T-helper 1 cell (primary cell): ENCODE measurements at places on chromosomes 5 and 9.

DNA sequence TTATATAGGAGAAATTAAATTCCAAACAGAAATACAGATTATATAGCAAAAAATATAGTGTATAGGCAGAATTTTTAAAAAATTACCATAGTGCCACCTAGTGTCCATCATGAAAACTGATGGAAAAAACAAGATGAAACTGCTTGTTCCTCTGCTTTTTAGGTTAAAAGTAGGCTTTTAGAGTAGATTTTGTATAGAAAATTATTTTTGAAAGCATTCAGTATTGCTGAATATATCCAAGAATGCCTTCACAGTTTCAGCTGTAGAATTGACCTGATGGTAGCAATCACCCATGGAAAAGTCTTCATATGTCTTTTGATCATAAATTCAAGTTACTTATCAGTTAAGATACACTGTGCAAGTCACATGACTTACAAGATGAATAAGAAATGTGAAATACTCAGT, 19.7 kb downstream of the RIOK2 start:
- DNase-seq, result no peak

DNA sequence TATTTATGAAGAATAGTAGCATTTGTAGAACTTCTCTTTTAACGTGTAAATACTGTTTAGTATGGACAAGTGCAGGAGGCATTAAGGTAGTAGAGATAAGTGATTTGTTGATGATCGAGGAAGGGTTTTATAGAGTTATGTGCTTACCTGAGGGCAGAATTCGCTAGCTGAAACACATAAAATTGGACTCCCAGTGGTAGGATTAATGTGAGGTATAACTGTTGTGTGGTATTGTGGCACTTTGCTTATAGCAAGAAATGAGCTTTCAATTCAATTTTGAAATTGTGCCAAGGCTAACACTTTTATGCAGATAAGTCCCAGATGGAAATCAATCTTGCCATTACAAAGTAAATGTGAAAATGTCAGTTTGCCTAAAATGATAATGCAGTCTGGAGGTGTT, 1.2 kb downstream of the AP3S1 start:
- DNase-seq, result no peak

GRCh38 chr5:157516006-157516405, 56.0 kb downstream of the NIPAL4 start:
- no peak for DNase-seq

GRCh38 chr9:109001275-109001676, 12.0 kb downstream of the CTNNAL1 start:
- DNase-seq, result no peak

GRCh38 chr5:61352180-61352579, 20.1 kb downstream of the ZSWIM6 start:
- no peak for DNase-seq

- DNase-seq, result no peak
These were observed 220.8 kb downstream of the DIRAS2 start for GRCh38 chr9:90421786-90422185.

DNA sequence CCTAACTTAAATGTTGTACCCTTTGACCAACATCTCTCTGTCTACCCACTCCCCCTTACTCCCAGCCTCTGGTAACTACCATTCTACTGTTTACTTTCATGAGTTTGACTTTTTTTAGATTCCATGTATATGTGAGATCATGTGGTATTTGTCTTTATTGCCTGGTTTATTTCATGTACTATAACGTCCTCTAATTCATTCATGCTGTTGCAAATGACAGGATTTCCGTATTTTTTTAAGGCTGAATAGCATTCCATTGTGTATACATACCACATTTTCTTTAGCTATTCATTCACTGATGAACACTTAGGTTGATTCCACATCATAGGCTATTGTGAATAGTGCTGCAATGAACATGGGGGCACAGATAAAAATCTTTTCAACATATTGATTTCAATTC, 11.8 kb upstream of the NDUFB6 start:
- DNase-seq, result no peak

DNA sequence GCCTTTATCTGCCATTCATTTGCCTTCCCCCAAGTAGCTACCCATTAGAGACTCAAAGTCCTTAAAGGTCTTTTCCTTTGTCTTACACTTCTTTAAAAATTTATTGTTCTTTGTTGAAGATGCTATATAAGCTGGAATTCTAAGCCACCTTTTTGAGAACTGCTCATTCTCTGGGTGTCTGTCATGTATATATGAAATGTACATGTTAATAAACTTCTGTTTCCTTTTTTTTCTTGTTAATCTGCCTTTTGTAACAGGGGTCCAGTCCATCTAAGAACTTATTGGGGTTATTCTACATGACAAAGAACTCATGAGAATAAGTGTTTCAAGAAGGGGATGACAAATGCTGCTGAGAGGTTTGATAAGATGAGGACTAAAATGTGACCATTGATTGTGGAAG, 41.5 kb downstream of the PCDHAC2 start:
- no peak for DNase-seq

DNA sequence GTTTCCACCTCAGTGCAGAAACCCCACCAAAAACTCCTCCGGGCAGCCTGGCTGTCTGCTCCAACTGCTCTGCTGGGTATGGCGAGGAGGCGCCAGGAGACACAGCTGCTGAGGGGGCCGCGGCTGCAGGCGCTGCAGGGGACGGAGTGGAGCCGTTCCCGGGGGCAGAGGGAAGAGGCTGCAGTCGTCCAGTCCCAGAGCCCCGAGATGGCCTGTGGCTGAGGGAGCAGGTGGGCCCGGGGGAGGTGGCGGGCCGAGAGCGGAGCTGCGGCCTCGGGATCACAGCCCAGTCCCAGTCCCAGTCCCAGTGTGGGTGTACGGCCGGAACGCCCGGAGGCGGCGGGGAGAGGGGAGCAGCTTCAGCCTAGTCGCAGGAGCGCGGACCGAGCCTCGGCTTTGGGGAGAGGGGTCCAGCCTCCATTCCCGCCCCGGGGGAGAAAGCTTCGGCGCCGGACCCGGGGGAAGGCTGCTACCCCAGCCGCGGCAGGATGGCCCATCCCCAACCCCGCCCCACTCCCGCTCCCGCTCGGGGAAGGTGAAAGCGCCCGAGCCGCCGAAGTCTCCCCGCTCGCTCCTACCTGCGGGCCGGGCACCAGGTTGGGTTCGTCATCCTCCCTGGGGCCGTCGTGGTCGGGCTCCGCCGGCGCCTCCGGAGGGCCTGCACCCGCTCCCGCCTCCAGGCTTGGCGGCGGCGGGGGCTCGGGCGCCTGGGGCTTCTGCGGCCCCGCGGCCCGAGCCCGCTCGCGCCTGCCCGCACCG, 513 bp downstream of the FAM193B start:
- DNase-seq, result peak; percentile 27

DNA sequence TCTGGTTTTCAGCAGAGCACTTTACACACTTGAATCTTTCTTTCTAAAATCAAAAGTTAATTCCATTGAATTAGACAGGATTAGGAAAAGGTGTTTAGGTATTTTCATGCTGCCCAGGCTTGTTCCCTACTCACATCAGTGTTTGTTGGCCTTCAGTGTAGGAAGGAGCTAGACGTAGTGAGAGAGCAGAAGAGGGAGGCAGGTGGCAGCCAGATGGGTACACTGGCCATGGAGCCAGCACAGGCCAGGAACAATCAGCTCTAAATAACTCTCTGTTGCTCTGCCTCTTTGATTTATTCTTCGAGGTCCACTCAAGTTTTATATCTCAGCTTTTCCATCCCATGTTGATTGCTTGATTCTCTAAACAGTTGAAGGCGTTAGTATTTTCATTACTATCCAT, 529.6 kb downstream of the PSAT1 start:
- DNase-seq, result no peak

- no peak for DNase-seq
These were observed 1435.2 kb upstream of the CDH9 start for GRCh38 chr5:28473531-28474107.

DNA sequence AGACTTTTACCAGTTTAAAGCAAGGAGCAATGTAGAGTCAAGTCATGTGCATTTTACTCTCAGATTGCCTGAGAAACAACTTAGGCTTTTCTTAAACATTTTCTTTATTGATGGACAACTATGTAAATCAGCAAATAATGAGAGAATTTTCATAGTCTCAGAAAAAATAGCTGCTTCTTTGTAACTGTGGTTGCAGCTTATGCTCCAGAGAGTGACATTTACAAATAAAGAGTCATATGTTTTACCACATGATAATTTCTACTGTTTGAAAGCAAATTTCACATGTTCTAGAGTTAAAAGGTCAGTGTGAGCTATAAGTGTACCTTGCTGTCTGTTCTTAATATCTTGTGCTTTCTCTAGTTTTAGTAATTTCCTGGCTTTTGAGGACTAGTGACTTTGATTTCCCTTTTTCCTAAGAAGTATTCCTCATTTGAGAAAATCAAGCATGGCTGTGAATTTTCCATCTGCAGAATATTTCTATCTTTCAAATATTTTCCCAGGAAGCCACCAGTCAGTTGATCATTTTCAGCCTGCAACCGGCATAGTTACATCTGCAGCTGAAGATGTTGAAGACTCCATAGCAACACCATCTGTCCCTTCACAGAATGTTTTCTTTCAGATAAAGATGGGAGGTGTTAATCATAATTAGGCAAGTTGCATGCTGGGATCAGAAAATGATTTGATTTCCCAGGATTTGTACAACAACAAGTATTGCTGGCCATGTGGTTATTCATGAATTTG, 229.9 kb downstream of the SGCD start:
- no peak for DNase-seq

DNA sequence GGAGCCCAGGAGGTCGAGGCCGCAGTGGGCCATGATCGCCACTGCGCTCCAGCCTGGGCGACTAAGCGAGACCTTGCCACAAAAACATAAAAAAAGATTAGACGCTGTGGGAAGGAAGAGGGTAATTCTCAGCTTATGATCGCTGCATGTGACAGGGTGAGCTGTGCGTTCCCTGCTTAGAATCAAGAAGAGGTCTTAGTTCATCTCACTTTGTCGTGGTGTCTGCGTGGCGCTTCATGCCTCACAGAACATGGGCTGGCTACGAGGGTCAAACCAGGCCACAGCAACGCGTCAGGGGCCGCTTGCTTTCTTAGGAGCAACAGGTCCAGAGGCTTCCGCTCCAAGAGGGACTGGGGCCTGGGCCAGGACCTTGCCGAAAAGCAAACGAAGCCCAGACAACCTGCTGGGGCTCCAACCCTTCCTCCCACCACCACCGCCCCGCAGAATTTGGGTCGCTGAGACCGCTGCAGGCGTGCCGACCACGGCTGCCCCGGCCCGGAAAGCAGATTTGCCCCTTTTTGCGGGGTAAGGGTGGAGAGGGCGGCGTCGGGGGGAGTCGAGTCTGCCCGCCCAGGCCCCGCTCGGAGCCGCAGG, 10.0 kb upstream of the GRIN1 start:
- DNase-seq, result no peak

GRCh38 chr9:114503522-114504340, 1.5 kb downstream of the WHRN start:
- no peak for DNase-seq

DNA sequence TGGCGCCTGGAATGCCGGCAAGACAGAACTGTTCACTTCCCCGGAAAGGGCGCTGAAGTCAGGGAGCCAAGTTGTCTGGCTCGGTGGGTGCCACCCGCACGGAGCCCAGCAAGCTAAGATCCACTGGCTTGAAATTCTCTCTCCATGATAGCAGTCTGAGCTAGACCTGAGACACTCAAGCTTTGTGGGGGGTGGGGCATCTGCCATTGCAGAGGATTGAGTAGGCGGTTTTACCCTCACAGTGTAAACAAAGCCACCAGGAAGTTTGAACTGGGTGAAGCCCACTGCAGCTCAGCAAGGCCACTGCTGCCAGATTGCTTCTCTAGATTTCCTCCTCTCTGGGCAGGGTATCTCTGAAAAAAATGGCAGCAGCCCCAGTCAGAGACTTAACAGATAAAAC, 277.4 kb downstream of the SLCO4C1 start:
- DNase-seq, result no peak

DNA sequence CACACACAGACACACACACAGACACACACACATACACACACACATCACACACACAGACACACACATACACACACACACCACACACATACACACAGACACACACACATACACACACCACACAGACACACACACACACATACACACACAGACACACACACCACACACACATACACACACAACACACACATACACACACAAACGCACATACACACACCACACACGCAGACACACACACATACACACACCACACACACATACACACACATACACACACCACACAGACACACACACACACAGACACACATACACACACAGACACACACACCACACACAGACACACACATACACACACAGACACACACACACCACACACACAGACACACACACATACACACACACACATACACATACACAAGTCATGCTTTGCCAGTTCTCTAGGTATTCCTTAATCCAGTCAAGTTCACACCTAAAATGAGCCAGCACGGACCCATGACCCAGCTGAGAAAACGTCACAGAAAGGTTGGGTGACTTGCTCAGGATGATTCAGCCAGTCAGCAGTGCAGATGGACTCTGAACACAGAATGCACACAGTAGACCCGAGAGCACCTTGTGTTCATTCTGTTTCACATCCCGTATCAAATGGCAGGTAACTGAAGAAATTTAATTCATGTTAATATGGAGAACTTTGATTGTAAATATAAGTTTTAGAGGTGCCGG, 746.4 kb downstream of the MTRR start:
- DNase-seq, result no peak

DNA sequence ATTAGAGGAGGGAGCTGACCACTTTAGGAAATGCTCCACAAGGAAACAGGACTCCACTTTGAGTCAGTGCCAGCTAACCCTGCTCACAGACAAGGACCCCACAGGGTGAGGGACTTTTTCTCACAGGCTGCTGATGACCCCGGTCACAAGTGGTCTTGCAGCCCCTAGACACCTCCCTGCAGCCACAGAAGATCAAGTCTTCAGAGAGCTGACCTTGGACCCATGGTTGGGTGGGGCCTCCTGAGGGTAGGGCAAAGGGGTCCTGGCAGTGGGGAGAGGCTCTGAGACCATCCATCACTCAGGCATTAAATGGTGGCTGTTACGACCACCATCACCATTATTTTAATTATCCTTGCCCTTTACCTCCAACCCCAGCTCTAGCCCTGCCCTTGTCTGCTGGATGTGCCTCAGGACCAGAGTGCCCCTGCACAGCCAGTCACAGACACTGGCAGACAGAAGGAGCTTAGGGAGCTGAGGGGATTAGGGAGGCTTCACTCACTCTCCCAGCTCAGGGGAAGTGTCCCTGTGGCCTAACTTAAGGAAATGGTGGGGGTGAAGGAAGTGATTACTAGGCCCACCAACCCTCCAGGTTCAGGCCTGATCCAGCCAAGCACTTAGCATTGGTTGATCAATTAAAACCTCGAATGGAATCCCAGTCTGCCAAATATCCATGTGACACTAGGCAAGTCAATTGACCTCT, 1.6 kb downstream of the ACSL6 start:
- peak; percentile 7 for DNase-seq

- DNase-seq, result no peak
These were observed 22.6 kb downstream of the CDH9 start for GRCh38 chr5:27015758-27016157.

DNA sequence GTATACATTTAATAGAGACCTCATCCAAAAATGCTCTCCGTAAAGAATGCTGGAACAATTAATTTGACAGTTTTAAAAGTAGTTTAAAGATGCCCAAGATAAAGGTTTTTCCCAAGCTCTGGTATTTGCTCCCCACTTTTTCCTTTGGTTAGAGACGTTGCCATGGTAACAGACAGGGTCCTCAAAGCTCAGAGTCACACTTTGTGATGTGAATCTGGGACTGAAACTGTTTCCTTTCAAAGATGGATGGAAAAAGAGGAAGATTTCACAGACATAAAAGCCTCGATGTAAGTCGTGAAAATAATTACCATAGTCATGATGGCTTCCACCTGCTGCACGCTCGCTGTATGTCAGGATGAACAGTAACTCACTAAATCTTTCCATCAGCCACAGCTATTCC, 229.5 kb downstream of the MSX2 start:
- DNase-seq, result no peak

- DNase-seq, result no peak
These were observed 22.5 kb downstream of the MUSK start for GRCh38 chr9:110691002-110691549.
